ENCODE measurements at places on chromosomes 3 and 15.

GRCh38 chr3:194422188-194422587, 23.1 kb upstream of the GP5 start:
- DNase-seq, result no peak

GRCh38 chr3:40167958-40168357, 141.5 kb upstream of the EIF1B start:
- no peak for DNase-seq

DNA sequence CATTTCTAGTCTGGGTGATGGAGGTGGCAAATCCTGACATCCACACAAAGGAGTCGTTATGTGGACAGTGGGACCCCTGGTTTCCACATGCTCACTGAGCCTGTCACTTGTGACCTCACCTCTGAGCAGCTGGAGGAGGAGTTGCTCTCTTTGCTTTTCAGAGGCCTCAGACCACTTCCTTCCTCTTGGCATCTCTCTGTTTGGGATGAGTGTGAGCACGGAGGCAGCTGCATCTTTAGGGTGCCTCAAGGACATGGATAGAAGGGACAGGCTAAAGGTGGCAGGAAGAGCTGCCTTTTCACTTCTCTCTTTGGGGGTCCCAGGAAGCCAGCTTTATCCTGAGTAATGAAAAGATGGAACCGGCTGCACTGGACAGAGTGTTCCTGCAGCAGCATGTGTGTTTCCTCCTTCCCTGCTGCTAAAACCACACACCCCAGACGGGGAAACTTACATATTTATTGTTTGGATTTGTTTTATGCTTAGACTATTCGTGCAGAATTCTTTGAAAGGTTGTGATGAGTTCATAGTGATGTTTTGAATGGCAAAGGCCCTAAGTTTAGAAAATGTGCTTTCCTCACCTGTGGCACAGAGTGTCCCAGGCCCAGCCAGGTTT, 31.8 kb downstream of the GPR171 start:
- no peak for DNase-seq

DNA sequence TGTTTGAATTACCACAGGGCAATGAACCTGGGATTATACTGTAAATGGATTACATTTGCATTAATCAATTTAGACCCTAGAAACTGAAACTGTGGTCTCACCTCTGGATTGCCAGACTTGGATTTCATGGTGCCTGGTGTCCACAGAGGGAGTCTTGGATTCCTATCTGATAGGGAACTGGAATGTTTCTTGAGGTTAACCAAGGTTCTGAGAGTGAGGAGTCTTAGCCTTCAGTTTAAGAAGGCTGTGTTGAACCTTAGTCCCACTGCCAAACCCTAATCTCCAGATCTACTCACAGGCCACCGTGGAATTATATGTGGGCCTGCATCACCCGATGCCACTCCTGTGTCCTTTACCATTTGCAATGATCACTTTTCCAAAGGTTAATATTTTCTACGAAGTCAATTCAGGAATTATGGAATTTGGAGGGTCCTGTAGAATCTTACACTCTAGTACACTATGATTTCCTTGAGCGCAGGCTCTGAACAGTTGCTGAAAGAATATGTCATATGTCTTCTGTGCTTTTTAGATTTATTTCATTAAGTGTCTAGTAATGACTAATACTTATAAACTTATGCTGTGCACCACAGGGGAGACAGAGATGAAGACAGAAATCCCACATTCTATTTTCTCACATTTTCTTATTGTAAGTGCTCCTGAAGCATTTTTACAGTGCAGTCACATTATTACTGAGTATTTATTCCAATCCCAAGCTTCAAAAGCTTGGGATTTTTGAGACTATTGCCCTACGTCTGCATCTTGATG, 87.9 kb downstream of the EFL1 start:
- DNase-seq, result no peak

GRCh38 chr3:68018275-68018674, 363.9 kb upstream of the SUCLG2 start:
- no peak for DNase-seq

GRCh38 chr3:188187053-188187452, 33.1 kb downstream of the LPP start:
- no peak for DNase-seq

DNA sequence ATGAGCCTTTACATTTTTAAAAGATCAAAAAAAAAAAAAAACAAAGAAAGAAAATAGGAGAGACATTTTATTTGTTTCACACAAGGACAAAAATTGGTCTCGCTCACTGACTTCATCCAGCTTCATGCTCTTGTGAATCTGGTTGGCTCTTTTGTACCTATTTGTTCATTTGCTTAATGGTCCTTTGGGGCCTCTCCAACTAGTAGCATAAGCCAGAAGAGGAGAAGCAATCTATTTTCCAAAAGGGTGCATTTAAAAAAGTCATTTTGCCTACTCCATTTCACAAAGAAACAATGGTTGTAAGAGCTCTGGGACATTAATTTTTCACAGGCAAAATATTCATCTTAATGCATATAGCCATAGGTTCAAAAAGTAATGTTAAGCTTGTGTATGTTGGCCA, 168.3 kb upstream of the ADAMTS9 start:
- no peak for DNase-seq

GRCh38 chr15:99620178-99620577, 54.4 kb downstream of the MEF2A start:
- no peak for DNase-seq

DNA sequence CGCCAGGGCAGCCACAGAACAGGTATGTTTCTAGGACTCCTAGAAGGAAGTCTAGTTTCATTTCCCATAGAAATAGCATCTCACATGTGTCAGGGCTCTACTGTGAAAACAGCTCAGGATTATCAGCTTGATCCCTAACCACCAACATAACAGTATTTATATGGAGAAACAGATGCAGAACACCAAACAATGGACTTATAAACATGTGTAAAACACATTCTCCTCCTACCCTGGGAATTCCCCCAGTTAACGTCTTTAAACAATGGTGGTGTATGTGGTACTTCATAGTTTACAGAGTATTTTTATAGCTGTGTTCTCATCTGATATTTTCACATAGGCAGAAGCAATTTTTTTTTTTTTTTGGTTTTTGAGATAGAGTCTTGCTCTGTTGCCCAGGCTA, 9.7 kb downstream of the TNFSF10 start:
- DNase-seq, result no peak

GRCh38 chr3:58324391-58325390, 8.0 kb upstream of the PXK start:
- DNase-seq, result no peak

DNA sequence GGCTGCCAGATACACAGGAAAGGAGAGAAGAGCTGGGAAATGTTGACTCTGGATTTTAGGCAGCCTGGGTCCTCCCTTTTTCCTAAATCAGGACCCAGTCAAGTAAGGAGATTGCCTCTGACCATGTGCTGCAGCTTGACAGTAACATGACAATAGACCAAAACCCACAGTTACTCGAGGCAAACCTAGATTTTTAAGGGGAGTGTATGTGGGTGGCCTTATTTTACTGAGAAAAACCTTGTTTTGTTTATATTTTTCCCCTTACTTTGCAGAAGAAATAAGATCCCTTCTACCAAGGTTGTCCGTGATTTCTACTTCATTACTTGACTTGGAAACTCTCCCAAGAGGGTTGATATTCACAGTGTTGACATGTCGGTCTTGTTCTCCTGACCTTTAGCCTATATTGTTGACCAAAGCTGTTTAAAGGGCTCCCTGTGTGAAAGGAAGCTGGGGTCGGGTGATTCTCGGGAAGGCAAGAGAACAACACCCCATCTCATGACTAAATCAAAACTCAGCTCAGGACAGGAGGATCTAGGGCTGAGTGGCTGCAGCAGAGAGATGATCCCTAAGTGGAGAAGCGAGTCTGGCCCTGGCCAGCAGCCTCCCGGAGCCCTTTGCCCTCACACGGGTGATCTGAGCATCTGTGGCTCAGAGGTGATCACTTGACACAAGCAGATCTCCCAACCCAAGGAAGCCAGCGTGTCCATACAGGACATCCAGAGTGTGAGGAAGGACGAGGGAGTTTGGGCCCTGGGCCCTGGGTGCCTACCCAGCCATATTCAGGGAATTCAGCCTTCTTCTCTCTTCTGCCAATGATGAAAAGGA, 31.0 kb upstream of the SLCO2A1 start:
- no peak for DNase-seq

- no peak for DNase-seq
These were observed 241.6 kb downstream of the UACA start for GRCh38 chr15:70521576-70522322.

DNA sequence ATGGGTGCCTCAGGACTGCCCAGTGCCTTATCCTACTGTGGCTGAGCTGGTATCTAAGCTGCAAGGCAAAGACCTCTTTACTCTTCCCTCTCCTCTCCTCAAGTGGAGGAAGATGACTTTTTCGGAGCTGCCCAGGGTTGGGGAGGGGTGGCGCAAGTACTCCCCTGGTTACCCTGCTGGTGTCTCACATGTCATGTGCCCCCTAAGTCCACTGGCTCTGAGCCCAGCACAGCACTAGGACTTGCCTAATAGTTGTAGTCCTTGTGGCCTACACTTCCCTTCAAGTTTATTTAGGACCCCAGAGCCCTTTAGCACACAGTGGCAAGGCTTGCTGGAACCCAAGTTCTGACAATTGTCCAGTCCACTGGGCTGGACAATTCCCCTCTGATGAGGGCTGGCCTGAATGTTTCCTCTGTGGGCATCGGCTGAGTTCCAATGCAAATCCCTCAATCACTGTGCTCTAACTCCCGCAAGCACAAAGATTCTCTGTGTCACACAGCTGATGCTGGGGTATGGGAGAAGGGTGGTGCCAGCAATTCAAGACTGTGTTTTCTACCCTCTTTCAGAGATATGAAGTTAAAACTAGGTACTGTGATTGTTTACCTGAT, 60.4 kb downstream of the UQCC5 start:
- no peak for DNase-seq

DNA sequence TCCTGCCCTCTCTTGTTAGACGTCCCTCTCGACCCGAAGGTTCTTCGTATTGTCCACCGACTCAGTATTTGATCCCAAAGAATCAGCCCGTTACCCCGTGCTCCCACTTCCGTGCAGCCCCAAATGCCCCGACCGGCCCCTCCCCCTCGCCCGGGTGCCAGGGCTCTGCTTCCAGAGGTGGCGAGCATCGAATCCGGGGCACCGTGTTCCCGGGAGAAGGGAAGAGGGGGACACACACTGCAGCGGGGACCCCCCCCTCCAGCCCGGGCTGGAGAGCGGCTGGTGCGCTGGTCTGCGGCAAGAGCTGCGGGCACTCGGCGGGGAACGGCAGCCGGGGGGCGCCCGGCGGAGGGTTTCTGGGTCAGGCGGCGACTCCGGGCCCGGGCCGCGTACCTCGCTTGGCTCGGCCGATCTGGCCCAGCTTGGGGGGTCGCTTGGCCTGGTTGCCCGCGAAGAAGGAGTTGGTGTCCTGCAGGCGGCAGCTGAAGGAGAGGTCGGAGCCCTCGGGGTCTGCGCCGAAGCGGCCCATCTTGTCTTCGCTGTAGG, 556 bp downstream of the CAMK2N2 start:
- no peak for DNase-seq

DNA sequence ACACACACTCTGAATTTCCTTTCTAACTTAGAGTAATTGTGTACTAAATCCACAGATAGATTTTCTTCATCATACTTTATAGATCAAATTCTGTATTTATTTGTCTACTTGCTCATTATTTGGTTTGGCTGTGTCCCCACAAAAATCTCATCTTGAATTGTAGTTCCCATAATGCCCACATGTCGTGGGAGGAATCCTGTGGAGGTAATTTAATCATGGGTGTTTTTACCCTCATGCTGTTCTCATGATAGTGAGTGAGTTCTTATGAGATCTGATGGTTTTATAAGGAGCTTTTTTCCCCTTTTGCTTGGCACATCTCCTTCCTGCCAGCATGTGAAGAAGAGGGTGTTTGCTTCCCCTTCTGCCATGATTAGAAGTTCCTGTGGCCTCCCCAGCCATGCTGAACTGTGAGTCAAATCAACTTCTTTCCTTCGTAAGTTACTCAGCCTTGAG, 198.3 kb upstream of the TGFBR2 start:
- DNase-seq, result no peak

GRCh38 chr15:94231723-94232468, 535 bp downstream of the MCTP2 start:
- no peak for DNase-seq

DNA sequence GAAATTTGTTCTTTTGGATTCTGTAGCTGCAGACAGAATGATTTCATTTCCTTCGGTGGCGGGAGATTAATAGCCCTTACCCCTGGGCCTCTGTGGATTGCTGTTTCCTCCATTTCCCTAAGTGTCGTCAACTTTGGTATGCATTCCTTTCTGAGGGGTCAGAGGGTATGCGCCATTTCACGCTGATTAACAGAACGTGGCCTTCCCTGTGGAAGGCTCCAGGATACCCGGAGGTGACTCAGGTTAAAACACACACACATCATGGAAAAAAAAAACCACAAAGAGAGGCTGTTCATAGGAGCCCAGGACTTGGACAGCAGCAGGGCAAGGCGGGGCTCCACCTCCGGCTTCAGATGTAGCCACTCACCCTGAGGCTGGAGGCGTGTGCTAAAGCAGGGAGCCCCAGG, 51.9 kb downstream of the EPHB1 start:
- DNase-seq, result no peak

- DNase-seq, result no peak
These were observed 29.7 kb downstream of the MINDY4B start for GRCh38 chr3:150875548-150875947.

- no peak for DNase-seq
These were observed 17.8 kb downstream of the HERC1 start for GRCh38 chr15:63815796-63816533.

DNA sequence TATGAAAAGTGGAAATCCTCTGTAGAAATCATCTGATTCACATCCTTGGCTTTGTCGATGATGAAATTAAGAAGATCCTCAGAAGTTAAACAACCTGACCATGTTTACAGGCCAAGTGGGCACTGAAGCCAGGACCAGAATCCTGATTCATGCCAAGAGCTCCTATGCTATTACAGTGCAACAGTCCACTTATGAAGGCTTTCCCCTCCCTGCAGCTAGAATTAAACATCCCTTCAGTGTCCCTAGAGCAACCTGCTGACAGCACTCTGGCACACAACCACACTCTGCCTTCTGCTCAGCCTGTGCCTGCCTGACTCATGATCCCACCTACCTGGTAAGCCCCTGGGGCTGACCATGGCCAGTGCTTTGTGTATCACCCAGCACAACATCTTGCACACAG, 33.8 kb downstream of the TXNRD3 start:
- no peak for DNase-seq

DNA sequence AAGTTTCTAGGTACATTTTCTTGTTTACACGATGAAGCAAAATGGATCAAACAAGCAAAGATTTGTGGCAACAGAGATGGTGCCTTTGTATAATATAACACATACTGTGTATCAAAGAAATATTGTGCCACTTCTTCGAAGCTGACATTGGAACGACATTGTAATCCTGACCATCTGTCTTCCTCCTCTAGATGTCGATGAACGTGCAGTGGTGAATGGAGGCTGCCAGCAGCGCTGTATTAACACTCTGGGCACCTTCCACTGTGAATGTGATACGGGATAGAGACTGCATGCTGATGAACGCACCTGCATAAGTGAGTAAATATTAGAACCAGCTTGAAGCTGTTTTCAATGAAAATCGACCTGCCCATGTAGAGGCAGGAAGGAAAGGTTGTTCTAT, 613.3 kb upstream of the GOLIM4 start:
- no peak for DNase-seq

GRCh38 chr15:68078365-68078764, 24.2 kb downstream of the PIAS1 start:
- no peak for DNase-seq

All from esophagus squamous epithelium (tissue), 5 donors.